HAP-1 (cell line): ENCODE measurements at places on chromosomes 6 and 20.
A peak's percentile ranks its signal among the peaks of the same experiment; 100 is the strongest.

GRCh38 chr6:133681891-133682290 is 207.0 kb upstream of the TCF21 start:
- peak; percentile 44 for DNase-seq

GRCh38 chr20:45322952-45323383 is 14.9 kb upstream of the MATN4 start:
- no peak for DNase-seq

DNA sequence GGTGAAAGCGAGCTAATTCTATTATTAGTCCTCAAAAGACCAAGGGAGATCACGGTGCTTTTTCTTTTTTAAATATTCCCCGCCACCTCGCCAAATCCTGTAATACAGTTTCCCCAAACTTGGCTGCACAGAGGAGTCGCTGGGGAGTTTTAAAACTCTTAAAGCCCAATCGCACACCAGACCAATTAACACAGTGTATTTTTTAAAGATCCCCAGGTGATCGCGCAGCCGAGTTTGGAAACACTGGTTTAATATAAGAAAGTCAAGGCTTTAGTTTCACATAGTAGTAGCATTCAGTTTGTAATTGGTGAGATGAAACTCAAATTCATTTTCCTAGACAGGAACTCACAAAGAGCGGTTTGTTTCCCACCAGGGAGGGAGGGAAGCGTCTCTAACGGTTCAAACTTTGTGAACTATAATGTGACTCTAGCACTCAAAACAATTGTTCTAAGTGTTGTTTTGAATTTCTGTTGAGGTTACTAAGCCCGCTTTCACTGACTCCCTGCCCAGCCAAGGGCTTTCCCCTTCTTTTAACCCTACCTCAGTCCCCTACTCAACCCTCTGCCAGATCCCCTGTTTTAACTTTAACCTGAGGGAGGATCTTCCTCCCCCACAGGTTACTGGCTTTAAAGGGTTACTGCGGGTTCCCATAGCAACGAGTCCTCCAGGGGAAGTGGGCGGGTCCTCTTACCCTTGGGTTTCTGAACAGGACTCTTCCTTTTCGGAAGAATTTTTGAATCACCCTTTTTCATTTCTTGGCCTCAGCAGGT is 25.7 kb upstream of the BTBD3 start:
- DNase-seq = peak; percentile 84

DNA sequence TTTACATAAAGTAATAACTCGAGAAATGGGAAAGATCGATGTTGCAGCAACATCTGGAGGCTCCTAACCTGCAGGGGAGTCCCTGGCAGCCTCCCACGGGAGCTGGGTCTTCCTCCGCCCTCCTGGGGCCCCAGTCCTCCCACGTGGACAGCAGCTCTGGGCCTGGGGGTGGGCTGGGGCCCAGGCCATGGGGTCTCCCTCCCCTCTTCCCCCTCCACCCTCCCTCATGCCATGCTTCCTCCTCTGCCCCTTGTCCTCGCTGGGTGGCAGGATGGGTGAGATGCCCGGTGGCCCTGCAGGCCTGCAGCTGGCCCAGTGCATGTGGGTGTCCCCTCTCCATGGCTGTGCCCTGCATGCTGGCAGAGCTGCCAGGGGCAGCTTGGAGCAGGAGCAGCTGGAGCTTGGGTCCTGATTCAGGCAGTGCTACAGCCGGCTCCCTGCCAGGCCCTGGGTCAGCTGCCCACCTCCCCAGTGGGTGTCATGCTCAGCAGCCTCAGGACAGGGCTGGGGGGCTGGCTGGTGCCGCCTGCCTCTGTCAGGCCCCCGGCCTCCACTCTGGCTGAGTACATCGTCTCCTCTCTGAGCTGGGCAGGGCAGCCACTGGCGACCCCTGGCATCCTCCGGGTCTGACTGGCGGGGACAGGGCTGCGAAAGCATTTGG is 48.9 kb upstream of the BHLHE23 start:
- DNase-seq = no peak

DNA sequence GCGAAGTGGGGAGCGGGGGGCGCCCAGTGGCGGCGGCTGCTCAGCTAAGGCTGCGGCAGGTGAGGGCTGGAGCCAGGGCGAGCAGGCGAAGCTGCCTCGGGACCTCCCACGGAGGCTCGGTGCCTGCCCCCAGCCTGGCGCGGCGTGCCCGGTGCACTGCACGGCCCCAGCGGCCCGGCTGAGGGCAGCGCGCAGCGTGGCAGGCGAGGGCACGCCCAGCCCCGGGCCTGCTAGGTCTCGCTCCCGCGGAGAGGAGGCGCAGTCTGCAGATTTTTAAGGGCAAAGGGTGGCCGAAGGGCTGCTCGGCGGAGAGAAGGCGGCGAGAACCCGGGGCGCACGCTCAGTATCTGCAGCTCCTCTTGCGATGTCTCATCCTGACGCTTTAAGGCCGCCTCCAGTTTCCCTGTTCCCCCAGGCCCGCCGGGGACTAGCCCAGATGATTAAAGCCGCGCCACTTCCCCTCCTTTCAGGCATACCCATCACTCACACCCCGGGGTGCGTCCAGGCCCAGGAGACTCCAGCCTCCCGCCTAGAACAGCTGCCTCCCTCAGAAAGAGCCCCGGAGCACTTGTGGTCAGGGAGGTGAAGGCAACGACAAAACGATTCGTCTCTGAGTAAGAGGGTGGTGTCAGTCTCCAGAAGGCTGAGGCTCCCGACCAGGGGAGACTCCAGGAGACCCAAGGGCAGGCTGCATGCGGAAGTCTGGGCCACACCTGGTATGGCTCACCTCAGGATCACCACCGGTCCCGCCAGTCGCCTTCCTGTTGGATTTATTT is at the start of gene FERMT1:
FERMT1 (minus strand) TSS at position 158 of the 776 bp plus-strand sequence. CDS start 3,476 bp downstream, outside the sequence.
- DNase-seq = peak; percentile 62

GRCh38 chr6:137697267-137697938 is 169.7 kb upstream of the TNFAIP3 start:
- peak; percentile 25 for DNase-seq
